ENCODE measurements at places on chromosomes 13 and 19.
A peak's percentile ranks its signal among the peaks of the same experiment; 100 is the strongest.

DNA sequence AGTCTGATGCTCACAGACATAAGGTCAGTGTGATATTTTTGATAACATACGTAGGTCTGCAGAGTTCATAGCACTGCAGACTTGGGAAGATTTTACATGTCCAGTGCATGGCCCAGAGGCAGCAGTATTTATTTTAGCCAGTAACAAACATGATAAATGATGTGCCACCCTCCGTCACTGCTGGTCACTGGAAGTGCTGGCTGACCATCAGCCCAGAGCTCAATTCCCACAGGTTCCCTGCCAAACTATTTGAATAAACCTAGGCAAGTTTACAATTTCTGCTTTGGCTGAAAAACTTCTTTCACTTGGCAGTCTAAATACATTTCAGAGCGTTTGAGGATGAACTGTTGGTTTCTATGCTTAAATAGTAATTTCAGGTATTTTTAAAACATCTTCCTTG is 135.5 kb upstream of the EDNRB start:
- DNase-seq, result no peak

- no peak for DNase-seq
These were observed 1.4 kb upstream of the MAG start for GRCh38 chr19:35290381-35291127.

- DNase-seq, result no peak
These were observed 8.5 kb downstream of the SOX21 start for GRCh38 chr13:94703721-94704314.

DNA sequence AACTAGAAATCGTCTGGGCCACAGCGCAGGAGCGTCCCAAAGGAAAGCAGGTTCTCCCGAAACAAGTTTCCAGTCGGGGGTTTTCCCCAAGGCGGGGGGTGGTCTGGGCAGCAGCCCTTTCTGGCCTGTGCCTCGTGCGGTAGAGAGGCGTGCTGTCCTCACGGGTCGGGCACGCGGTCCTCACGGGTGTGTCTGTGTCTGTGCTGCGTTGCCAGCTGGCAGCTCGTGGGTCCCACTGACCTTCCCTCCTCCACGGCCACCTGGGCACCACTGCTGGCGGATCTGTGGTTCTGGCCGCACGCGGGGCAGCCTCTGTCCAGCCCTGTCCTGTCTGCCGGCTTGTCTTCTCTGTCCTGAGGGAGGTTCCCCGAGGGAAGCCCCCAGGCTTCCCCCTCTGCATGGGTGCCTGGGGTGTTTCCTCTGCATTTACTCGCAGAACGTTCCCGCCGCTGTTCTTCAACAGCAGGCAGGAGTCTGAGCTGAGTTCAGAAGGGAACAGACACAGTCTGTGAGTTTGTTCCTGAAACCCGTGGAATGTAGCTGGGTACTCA is 98.2 kb upstream of the MCF2L start:
- no peak for DNase-seq

DNA sequence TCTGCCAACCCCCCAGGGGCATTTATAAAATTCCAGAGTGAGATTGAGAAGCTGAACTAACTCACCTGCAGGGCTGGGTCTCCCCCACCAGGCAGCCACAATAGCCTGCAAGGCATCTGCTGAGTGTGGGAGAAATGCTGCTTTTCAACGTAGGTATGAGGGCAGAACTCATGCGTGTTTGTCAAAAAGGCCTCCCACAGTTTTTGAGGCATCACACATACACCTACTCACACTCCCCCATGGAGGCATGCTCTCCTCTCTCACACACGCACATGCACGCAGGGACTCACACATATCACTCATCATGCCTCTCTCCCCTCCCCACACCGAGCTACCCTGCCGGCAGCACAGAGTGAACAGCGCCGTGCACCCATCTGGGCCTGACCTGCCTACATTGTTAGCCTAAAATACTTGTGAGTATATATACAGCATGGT is 390.5 kb downstream of the FGF9 start:
- DNase-seq, result peak; percentile 58

DNA sequence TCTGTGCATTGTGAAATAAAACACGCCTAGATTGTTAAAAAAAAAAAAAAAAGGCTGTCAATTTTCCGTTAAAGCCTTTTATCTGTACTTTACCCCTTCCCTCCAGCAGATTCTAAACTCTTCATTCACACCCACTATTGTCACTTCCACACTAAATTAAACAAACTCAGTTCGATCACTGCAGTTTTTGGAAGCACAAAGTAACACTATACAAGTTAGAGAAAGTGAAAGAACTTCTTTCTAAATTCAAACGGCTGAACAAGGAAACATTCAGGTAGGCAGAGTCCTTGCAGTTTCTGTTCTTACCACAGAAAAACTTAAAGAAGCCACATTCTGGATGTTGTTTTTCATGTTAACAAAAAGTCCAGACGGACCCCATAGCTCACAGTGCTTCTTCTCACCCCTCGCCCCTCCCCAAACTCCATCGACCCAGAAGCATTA is 27.5 kb upstream of the UBE2L5 start:
- peak; percentile 64 for DNase-seq

- DNase-seq, result no peak
These were observed 698.7 kb upstream of the ARGLU1 start for GRCh38 chr13:107266657-107267056.

- DNase-seq, result peak; percentile 38
These were observed 24.0 kb downstream of the USP12 start for GRCh38 chr13:27147530-27148170.

- peak; percentile 28 for DNase-seq
These were observed 1.8 kb downstream of the RAP2A start for GRCh38 chr13:97435794-97436193.

DNA sequence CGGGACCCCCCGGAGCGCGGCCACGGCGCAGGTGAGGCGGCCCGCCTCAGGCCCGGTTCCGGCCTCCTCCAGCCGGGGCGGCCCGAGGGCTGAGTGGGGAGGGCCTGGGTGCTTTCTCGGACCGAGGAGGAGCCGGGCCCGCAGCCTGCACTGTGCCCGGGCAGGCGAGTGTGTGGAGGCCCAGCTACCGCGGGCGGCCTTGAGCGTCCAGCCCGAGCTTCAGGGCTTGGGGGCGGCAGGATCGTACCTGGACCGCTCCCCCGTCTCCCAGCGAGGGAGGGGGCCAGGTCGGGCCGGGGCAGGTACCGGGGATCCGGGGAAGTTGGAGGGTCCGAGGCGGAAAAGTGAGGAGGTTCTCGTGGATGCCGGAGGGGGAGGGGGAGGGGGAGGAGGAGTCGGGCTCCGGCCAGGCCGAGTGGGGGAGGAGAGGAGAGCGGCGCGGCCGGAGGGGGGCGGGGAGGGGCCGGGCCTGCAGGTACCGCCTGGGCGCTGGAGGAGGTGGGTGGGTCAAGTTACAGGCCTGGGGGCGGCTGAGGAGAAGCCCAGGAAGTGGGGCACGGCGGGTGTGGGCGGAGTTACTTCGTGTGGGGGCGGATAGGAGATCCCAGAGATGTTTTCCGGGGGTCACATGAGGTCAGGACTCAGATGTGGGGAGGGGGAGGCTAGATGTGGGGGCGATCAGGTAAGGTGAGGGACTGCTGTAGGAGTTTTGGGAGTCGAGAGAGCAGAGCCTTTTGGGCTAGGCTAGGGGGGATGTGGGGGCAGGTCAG is 545 bp downstream of the NACC1 start:
- DNase-seq, result peak; percentile 49

GRCh38 chr13:33514362-33514761 is 228.8 kb upstream of the STARD13 start:
- no peak for DNase-seq

DNA sequence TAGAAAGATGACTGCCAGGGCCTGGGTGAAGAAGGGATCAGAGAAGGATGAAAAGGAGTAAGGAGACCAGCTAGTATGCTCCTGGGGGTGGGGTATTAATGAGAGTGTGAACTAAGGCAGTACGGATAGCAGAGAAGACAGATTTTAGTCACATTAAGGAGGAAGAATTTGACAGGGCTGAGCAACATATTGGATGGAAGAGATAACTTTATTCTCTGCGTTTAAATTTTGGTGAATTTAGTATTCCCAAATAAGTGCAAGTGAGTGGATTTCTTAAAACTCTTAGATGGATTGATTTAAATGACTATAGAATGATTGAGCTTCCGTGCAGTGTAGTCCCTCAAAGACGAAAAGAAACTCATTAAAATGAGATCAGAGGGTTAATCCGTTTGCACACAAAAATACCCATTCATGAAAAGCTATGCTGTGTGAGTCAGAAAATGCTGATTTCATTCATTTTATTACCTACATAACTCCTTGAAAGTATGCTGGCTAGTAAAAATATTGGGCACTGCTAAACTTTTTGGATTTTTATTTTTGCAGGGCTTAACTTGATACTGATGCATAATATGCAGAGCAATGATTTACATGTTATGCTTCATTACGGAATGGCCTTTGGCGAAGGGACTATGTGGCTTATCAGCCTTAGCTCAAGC is 54.1 kb downstream of the WDFY2 start:
- no peak for DNase-seq

DNA sequence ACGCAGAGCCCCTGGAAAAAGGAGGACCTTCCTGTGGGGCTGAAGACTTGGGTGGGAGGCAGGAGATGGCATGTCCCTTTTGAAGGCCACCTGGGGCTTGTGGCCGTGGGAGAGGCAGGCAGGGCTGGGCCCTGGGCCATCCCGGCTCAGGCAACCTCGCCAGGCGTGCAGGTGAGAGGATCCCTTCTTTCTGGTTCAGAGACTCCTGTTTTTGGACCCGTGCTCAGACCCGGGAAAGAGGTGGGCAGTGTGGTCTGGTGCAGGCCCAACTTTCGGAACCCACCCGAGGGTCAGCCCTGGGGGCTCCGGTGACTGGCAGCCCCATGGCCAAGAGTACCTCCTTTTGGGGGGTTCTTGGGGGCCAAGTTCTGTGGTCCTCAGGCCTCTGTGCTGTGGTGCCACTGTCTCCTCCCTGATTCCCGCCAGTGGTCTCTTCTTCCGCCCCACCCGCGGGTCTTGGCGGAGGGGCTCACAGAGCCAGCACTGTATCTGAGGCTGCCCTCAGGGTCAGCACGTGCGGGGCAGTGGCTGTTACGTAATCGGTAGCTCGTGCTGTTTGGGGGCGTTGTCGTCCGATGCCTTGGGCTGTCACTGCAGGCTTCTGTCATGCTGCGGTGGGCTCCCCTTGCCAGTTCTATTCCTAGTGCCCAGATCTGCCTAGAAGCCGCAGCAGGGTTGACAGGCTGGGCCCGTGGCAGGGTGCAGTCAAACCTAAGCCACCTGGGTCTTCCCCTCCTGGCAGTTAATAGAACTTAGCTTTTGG is 42.7 kb downstream of the KDM4B start:
- no peak for DNase-seq

- DNase-seq, result no peak
These were observed 12.7 kb upstream of the ZNF121 start for GRCh38 chr19:9597027-9597426.

GRCh38 chr13:20181188-20181587 is 11.6 kb downstream of the GJB2 start:
- no peak for DNase-seq

GRCh38 chr19:16168465-16169081 is 4.8 kb downstream of the CIB3 start:
- DNase-seq, result peak; percentile 33

- DNase-seq, result no peak
These were observed 19.0 kb downstream of the VSTM2B start for GRCh38 chr19:29544656-29545360.

DNA sequence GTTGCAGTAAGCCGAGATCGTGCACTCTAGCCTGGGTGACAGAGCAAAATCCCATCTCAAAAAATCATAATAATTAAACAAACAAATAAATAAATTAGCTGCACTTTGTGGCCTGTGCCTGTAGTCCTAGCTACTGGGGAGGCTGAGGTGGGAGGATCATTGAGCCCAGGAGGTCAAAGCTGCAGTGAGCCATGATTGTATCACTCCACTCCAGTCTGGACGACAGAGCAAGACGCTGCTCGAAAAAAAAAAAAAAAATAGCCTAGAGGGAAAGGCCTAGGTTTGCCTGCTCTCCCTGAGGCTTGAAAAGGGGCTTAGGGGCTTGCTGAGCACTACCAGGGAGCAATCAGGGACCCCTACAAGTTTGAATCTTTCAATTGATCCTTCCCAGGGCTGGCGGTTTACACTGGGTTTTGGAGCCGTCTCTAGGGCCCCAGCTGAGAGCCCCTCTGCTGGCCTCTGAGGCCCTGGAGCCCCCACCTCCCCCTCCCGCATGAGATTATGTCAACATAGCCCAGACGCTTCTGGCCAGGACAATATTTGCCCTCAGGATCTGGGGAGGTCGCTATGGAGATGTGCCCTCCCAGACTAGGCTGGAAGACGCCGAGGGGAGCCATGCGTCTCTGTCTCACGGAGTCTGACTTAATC is 10.4 kb upstream of the GIPR start:
- DNase-seq, result no peak

DNA sequence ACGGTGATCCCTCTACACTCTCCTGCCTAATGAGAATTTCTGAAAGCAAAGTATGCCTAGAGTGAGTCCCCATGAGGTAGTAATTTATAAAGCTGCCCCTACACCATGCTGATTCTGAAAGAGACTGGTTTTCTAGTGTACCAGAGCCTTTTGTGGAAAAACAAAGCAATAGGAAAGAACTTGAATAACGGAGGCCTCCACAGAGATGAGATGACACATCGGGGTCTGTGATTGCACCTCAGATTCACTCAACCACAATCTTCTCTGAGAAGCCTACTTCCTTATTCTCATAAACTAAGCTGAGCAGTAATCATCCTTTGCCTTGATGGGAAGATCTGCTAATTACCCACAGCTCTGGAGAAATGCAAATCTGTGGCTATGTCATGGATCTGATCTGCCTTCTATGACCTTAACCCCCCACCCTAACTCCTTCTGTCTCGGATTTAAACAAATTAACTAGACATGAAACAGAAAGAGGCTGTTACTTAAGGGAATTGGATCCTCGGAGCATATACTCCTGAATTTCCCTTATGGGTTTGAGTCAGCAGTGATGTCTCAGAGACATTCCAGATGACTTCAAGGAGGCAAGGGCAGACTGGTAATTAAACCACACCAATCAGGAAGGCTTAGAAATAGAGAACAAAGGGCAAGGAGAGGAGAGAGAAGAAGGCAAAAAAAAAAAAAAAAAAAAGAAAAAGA is 128.0 kb downstream of the DCT start:
- no peak for DNase-seq

DNA sequence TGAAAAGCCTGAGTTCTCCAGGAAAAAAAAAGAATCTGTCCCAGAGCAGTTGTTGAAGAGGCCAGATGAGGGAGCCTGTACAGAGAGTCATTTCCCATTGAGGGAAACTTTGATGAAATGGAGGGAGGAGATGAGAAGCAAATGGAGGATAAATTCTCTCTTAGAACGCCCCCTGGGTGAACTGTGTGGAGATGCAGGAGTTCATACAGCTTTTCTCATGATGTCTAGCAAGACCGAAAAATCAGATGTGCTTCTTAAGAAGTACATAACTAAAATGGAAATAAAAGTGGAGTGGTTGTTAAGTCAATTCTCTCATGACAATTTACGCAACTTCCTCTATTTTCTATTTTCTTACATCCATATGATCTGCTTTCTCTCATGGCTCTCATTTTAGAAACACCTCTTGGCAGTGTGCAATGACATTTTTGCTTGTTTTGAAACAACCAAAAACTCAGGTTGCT is 1263.1 kb downstream of the PCDH9 start:
- no peak for DNase-seq

Data from CD4-positive, alpha-beta T cell treated with Interleukin-17A for 1 hour (primary cell).